COLO829 (cell line): ENCODE measurements at places on chromosomes 3 and 15.
A peak's percentile ranks its signal among the peaks of the same experiment; 100 is the strongest.

- DNase-seq, result peak; percentile 87
These were observed 53.1 kb downstream of the TGFBR2 start for GRCh38 chr3:30659270-30660130.

DNA sequence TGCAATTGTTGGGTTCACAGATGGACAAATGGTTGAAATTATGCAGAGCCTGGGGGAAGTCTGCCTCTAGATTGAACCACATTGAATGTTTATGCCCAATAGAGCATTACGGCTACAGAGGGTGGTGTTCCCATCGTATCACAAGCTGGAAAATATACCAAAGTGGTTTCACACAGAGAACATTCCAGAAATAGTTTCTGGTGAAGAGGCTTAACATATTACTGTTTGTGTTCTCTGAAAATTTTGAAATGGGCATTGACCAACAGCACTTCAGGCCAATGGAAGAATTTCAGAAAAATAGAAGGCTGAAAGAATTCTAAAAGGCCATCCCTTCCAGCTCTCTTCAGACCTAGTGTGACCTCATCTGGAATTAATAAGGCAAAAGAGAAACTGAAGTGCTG is 203.9 kb downstream of the NEK10 start:
- DNase-seq, result no peak

- no peak for DNase-seq
These were observed 6.1 kb downstream of the SEMA3G start for GRCh38 chr3:52438579-52439425.

DNA sequence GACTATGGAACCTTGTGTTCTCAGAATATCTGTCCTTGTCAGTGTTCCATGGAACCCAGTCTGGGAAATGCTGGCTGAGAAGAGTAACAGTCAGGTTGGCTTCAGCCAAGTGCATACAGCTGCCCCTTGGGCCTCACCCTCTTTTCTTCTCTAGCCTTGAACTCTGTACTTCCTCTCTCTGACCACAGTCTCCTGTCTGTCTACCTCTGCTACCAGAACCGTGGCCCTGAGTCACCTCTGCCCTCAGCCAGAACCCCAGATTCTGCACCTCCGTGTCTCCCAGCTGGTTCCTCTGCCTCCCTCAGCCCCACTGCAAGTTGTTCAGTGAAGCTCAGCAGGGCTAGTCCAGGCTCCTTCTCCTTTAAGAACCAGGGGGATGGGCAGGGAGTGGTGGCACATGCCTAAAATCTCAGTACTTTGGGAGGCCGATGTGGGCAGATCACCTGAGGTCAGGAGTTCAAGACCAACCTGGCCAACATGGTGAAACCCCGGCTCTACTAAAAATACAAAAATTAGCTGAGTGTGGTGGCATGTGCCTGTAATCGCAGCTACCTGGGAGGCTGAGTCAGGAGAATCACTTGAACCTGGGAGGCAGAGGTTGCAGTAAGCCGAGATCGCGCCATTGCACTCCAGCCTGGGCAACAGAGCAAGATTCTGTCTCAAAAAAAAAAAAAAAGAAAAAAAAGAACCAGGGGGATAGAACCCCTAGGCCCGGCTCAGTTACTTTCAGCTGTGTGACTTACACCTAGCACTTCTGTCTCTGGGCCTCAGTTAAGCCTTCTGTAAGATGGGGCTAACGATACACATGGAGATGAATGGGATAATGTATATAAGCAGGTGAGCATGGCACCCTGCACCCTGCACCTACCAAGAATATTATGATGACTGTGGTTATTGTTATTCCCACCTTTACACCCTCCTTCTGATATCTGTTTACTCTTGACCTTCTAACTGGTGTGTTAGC is 24.3 kb upstream of the TATDN2 start:
- no peak for DNase-seq

DNA sequence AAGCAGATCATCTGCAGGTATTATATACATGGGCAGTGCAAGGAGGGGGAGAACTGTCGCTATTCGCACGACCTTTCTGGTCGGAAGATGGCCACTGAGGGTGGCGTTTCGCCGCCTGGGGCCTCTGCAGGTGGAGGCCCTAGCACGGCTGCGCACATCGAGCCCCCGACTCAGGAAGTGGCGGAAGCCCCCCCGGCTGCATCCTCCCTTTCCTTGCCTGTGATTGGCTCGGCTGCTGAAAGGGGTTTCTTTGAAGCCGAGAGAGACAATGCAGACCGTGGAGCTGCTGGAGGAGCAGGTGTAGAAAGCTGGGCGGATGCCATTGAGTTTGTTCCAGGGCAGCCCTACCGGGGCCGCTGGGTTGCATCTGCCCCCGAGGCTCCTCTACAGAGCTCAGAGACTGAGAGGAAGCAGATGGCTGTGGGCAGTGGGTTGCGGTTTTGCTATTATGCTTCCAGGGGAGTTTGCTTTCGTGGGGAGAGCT is 639 bp downstream of the MKRN3 start:
- no peak for DNase-seq

- DNase-seq, result no peak
These were observed 109.0 kb upstream of the ADAMTS9 start for GRCh38 chr3:64796607-64797399.

- no peak for DNase-seq
These were observed 1.6 kb downstream of the STRA6 start for GRCh38 chr15:74200871-74201419.

- peak; percentile 85 for DNase-seq
These were observed at the start of gene C3orf62 for GRCh38 chr3:49276475-49277382. TSS of gene C3orf62 (minus strand) at chr3:49277232. CDS start at chr3:49276872, 360 bp downstream.

GRCh38 chr15:79872358-79873017 is 24.3 kb downstream of the MTHFS start:
- no peak for DNase-seq
